Cortex of kidney (tissue), 1 donor: ENCODE measurements at places on chromosomes 1 and 21.

GRCh38 chr1:100860397-100860991 is 34.1 kb downstream of the EXTL2 start:
- DNase-seq: no peak

DNA sequence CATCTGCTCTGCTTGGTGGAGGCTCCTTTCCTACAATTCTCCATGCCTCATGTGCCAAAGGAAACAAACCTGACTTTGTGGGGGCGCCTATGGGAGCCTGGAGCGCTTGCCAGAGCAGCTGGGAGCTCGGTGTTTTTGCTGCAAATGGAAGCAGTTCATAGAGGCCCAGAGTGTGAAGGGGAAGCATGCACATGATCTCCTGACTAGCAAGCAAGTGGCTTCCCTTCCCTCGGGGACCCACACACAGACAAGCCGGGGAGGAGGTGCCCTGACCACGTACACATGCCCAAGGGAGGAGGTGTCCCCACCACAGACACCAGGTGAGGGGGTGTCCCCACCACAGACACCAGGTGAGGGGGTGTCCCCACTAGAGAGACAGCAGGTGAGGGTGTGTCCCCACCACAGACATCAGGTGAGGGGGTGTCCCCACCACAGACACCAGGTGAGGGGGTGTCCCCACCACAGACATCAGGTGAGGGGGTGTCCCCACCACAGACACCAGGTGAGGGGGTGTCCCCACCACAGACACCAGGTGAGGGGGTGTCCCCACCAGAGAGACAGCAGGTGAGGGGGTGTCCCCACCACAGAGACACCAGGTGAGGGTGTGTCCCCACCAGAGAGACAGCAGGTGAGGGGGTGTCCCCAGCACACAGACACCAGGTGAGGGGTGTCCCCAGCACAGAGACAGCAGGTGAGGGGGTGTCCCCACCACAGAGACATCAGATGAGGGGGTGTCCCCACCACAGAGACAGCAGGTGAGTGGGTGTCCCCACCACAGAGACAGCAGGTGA is 106.8 kb downstream of the CRYAA start:
- no peak for DNase-seq

GRCh38 chr1:8835941-8836643 is 18.7 kb upstream of the RERE start:
- DNase-seq: no peak

GRCh38 chr21:33168886-33169285 is 60.9 kb upstream of the IFNAR2 start:
- DNase-seq: no peak

- no peak for DNase-seq
Observed at GRCh38 chr1:7471836-7472235, 299.3 kb upstream of the VAMP3 start.

GRCh38 chr1:118618618-118619340 is 369.4 kb downstream of the TBX15 start:
- DNase-seq: no peak

GRCh38 chr21:40547906-40548513 is 298.9 kb downstream of the DSCAM start:
- DNase-seq: no peak

- DNase-seq: no peak
Observed at GRCh38 chr1:242556276-242556675, 31.8 kb upstream of the PLD5 start.

GRCh38 chr21:35044770-35045541 is 4.1 kb downstream of the RUNX1 start:
- no peak for DNase-seq

GRCh38 chr21:36171741-36172331 is 15.2 kb downstream of the DOP1B start:
- no peak for DNase-seq

DNA sequence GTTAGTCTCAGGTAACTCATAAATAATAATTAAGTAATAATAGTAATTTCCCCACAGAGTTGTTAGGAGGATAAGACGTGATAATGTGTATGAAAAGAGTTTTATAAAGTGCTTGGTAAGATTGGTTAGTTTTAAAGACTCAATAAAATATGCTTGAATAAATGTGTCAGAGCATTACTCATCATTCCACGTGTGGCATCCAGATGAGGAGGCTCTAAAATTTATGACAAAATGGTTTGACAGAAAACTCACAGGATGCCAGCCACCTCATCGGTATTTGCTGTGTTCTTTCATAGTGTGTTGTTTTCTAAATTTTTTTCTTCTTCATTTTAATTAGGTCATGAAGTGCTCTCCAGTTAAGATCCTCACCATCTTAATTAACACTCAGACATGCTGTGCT is 19.1 kb upstream of the SPAG17 start:
- DNase-seq: no peak

GRCh38 chr21:46254208-46254975 is 25.8 kb upstream of the LSS start:
- no peak for DNase-seq

DNA sequence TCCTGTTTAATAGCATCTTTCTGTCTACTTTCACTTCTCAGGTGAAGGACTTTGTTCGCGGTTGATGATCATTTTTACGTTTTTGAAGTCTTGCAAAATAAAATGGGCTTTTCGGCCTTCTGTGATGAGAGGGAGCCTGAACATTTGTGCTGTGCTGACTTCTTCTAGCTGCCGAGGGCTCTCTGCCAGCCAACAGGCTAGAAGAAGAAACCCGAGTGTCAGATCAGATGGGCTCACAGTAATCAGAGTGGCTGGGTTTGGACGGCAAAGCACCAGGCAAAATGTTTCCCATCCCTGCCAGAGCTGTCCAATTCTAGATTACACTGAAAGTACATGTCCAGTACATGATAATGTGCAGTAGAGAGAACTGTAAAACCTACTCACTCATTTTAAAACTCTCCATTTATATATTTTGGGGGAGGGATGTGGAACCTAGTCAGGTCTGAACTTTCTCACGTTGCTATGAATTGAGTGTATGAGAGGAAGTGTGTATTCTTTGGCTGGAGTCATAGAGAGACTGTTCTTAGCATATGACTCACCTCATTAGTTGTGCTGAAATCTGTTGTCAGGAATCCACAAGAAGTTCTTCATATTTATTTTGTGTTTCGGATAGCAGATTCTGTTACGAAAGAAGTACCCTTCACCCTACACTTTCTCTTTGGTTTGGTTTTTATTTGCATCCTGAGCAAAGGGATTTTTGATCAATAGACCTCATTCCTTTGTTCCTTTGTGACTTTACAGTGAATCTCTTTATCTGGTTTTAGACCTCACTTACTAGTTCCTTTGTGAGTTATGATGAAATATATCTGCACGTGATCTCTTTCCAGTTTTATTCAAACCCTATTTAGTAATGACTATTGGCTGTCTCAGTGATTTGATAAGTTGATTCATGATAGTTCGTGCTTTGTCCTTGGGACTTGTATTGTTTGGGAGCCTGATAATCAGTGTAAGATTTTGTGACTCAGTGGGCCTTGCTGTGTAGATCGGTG is 4.8 kb downstream of the ATP1A1 start:
- DNase-seq: no peak

GRCh38 chr21:43880111-43880985 is 15.3 kb downstream of the AGPAT3 start:
- DNase-seq: no peak

DNA sequence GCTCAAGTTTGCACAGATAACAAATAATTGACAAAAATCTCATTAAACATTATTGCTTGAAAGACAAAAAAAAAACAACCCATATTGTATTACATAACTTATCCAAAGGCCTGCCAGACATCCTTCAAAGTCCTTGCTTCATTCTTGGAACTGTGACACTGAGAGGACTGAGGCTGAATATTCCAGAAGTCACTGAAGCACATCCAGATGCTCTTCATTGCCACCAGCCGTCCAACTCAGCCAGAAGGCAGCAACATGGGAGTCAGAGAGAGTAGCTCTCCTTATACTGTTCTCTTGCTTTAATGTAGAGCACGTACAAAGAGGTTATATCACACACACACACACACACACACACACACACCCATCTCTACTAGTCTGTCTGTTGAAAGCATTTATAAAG is 755.0 kb downstream of the LTN1 start:
- no peak for DNase-seq

DNA sequence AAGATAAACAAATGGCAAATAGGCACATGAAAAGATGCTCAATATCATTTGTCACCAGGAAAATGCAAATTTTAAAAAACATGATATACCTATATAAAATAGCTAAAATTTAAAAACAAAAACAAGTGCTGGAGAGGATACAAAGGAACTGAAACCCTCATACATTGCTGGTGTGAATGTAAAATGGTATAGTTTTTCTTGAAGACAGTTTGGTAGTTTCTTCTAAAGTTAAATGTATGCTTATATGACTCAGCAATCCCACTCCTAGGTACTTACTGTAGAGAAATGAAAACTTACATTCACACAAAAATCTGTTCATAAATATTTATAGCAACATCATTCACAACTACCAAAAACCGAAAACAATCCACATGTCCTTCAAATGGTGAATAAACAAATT is 11.2 kb downstream of the TAF12 start:
- no peak for DNase-seq

- DNase-seq: no peak
Observed at GRCh38 chr1:6130036-6130435, 50.1 kb downstream of the CHD5 start.

GRCh38 chr1:165174491-165174890 is 182.0 kb downstream of the LMX1A start:
- DNase-seq: no peak

GRCh38 chr1:67323087-67323486 is 15.4 kb downstream of the IL12RB2 start:
- DNase-seq: no peak

- no peak for DNase-seq
Observed at GRCh38 chr21:40373761-40374160, 473.2 kb downstream of the DSCAM start.

GRCh38 chr1:247430434-247430833 is 14.5 kb downstream of the NLRP3 start:
- no peak for DNase-seq

DNA sequence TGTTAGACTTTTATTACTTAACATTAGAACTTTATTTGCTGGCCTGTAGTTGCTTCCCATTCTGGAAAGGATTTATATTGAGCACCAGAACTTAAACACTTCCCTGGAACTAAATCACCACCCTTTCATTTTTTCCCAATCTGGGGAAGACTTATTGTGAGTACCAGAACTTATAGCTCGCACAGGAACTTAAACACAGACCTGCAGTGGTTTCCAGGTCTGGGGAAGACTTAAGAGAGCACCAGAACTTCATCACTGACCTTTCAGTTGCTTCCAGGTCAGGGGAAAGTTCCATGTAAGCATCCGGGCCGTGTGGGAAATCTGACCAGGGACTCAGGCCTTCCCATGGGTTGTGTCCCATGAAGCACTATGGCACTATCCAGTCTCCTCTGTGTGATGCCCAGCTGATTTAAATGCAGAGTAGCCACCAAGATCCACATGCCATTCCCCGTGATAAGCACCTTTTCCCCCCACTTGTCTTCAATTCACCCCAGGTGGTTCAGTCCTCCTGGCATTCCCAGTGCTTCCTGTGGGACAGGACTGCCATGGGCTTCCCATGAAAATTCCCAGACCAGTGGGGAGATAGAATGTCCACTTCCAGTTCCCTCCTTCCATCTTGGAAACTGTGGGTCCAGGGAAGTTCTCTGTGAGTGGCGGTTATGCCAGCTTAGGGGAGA is 48.9 kb downstream of the C4BPA start:
- no peak for DNase-seq

DNA sequence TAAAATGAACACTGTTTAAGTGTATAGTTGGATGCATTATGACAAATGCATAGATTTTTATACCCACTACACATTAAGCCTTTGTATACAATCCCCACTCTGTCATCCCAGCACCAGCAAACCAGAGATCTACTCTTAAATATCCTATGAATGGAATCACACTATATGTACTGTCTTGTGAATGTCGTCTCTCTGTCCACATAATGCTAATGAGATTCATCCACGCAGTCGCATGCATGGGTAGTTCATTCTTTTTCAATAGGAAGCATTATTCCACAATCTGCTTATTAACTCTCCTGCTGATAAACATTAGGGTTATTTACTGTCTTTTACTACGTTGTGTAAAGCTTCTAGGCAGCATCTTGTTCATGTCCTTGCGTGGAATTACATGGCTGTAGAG is 892.3 kb downstream of the LTN1 start:
- DNase-seq: no peak

- DNase-seq: no peak
Observed at GRCh38 chr1:223221686-223222085, 78.6 kb upstream of the TLR5 start.

GRCh38 chr1:208184966-208185654 is 59.1 kb downstream of the PLXNA2 start:
- DNase-seq: no peak

DNA sequence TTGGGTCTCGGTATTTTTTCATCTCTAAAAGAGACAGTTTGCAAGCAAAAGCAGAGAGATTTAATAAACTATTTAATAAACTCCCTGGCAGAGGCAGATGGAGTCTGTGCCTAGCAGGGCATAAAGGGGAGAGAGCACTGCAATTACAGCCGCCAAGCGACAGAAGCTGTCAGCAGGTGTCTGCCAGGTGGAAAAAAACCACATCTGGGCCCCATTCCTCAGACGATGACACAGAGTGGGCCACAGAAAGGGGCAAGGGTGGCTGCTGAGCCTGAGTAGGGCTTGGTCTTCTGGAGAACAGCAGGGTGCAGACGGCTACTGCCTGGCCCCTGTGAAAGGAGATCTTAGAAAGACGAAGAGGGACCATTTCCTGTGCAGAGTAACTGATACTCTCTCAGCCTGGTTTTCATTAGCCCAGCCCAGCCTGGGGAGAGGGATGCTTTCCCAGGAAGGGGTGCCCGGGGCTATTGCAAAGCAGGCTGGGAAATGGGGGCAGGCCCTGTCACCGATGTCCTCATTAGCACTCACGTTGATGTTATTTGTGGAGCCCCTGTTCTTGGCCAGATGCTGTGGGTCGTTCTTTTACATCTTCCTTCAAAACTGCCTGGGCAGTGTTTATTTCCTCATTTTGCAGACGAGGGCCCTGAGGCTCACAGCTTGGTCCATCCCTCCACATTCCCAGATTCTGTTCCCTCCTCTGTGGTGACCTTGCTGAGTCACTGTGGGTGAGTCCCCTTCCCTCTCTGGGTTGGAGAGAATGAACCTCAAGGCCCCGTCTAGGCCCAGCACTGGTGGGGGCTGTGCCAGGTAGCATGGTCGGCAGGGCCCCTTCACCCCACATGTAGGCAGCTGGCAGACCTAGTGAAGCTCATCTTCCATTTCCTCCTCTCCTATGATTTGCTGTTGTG is 472.7 kb downstream of the PTPRU start:
- no peak for DNase-seq

GRCh38 chr1:61743431-61743705 is 1.1 kb downstream of the PATJ start:
- no peak for DNase-seq
